ENCODE measurements at places on chromosomes 12 and 14.

DNA sequence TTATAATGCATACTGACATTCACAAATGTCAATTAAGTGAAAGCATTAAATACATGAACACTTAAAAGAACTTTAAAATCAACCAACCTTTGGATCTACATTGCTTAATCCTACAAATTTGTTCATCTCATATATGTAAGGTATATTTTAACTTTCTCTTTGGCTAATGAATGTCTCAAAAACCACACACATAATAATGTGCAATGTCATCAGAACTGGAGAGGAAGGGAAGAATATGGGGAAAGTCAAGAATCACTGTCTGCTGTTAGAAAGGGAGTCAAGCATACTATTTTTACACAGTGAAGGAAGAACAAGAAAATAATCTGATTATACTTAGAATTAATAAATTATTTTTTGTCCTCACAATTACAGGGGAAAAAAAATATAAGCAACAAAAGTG lies 4.9 kb downstream of the GMFB start:
- DNase-seq, result no peak

GRCh38 chr14:30230719-30231118 lies 303.1 kb upstream of the PRKD1 start:
- no peak for DNase-seq

- no peak for DNase-seq
Observed at GRCh38 chr12:46777587-46777986, 48.2 kb downstream of the SLC38A4 start.

GRCh38 chr12:54762390-54762789 lies 91.9 kb upstream of the MUCL1 start:
- DNase-seq, result no peak

- DNase-seq, result no peak
Observed at GRCh38 chr14:69685218-69685616, 73.8 kb downstream of the SUSD6 start.

GRCh38 chr14:71654810-71655209 lies 277.4 kb upstream of the RGS6 start:
- DNase-seq, result no peak

DNA sequence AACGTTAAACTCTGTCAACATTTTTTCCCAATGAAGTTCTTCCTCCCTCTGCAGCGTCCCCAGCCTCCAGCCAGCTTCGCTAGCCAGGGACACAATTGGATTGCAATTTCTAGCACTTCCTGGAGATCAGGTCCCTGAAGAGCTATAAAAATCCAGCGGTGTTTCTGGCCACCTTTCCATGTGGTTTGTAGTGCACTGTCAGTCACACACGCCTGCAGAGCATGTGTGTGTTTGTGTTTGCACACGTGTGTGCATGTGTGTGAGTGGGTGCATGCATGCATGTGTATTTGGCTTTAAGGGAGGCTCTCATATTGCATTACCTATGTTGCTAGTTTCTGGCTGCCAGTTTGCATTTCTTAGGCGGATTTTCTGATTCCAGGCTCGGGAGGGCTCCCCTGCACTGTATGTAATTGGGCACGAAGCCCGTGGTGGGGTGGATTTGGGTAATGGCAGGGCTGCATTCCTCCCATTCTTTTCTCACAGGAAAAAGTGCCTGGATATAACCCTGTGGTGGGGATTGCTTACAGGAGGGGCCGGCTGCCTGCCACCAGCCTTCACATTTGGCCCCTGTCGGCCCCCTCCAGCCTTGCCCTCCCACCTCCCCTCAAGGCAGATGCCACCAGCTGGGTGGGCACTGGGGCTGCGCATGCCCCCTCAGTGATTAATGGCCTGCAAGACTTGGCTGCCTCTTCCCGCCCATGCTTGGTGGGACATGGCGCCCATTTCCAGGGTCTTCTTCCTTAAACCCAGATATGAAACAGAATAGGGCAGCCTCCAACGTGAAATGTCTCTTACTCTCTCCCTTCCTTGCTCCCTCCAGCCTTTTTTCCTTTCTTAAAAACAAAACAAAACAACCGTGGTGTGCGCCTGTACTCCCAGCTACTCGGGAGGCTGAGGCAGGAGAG lies 74.0 kb downstream of the TSPAN9 start:
- no peak for DNase-seq

- DNase-seq, result no peak
Observed at GRCh38 chr14:55170526-55170925, 20.9 kb downstream of the DLGAP5 start.

All from GM12891 (cell line).